ENCODE measurements at places on chromosomes 2 and 18.
A peak's percentile ranks its signal among the peaks of the same experiment; 100 is the strongest.

DNA sequence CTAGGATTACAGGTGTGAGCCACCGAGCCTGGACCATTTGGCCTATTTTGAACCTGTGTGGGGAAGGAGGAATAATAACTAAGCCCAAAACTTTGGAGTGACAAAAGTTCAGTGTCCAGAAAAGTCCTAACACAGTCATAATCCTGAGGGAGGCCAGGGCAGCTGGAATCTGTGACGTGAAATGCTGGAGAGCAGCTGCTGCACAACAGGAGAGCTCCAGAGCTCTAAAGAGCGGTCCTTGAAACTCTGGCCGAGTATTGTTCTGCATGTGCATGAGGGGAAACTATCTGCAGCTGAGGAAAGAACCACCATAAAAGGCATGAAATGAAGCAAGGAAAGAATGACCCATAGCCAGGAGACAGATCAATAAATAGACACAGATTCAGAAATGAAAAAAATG, 27.8 kb downstream of the HADHA start:
- no peak for DNase-seq

GRCh38 chr2:231212329-231212845, 14.0 kb downstream of the ARMC9 start:
- no peak for DNase-seq

GRCh38 chr2:177036747-177037146, 175.8 kb upstream of the HNRNPA3 start:
- DNase-seq, result no peak

GRCh38 chr2:109175350-109175678, 46.3 kb downstream of the SH3RF3 start:
- no peak for DNase-seq

GRCh38 chr2:155062922-155063258, 364.4 kb downstream of the KCNJ3 start:
- no peak for DNase-seq

- DNase-seq, result no peak
These were observed 55.9 kb downstream of the TTC21B start for GRCh38 chr2:165897726-165898125.

- DNase-seq, result no peak
These were observed 500.6 kb downstream of the XIRP2 start for GRCh38 chr2:167388901-167389300.

- no peak for DNase-seq
These were observed 5.8 kb upstream of the GPD2 start for GRCh38 chr2:156430236-156430979.

GRCh38 chr18:63869374-63869773, 18.1 kb upstream of the SERPINB2 start:
- DNase-seq, result no peak

- DNase-seq, result no peak
These were observed 131.5 kb downstream of the ZNF532 start for GRCh38 chr18:58996131-58996641.

DNA sequence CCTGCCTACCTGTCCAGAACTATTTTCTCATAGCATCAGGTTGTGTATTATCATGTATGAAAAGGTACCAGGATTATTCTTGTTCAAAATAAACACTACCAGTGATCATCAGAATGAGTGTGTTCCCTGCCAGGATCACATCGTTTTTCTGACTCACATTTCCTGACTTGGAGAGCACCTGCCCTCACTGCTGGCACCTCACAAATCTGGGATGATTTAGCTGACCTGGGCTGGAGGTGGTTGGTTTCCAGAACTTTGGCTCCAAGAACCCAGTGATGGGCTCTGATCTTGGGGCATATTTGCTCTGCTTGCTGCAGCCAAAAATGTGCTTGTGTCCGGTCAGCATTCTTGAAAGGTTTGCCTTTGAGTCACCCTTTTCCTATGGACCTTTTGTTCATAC, 836.3 kb upstream of the ACVR2A start:
- no peak for DNase-seq

GRCh38 chr2:152335016-152335725, at the start of gene FMNL2:
Gene FMNL2, plus strand, starts transcription at chr2:152335174.
- peak; percentile 23 for DNase-seq

- DNase-seq, result no peak
These were observed 53.9 kb upstream of the EPC2 start for GRCh38 chr2:148590612-148591011.

- no peak for DNase-seq
These were observed 42.8 kb downstream of the METTL8 start for GRCh38 chr2:171390941-171391516.

DNA sequence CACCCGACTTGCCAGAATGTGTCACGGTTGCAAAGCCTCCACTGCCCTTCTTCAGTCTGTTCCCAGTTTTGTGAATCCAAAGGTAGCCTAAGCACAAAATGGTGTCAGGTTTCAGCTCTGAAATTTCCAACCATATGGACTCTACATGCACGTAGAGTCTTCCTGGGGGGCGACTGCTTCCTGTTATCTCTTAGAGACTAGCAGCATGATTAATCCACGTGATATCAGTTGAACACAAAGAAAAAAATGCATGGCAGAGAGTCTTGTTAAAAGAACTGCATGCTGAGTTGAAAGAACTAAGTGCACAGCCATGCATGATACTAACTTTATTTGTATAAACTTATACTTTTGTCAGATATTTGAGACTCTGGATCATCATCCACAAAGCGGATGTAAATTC, 404.4 kb downstream of the SOCS6 start:
- DNase-seq, result no peak

DNA sequence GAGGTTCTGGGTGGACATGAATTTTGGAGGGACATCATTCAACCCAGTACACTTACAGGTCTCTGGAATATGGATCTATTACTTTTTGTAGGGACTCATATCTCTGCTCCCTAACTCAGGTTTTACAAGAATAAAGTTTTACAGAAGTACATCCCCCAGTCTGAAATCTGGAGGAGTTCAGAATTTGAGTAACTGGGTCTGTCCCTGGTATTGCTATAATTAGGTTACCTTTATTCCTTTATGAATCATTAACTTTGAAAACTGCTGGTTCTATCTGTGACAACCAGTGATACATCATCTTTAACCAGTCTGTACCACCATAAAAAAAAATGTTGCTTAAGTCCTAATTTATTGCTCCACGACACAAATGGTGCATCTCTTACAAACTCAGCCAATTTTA, 59.9 kb downstream of the INSIG2 start:
- DNase-seq, result no peak

GRCh38 chr2:144939590-144939989, 419.7 kb upstream of the ZEB2 start:
- no peak for DNase-seq

GRCh38 chr2:111201214-111201613, 80.5 kb downstream of the BCL2L11 start:
- no peak for DNase-seq

- DNase-seq, result no peak
These were observed 83.9 kb downstream of the SH3YL1 start for GRCh38 chr2:179886-180285.

DNA sequence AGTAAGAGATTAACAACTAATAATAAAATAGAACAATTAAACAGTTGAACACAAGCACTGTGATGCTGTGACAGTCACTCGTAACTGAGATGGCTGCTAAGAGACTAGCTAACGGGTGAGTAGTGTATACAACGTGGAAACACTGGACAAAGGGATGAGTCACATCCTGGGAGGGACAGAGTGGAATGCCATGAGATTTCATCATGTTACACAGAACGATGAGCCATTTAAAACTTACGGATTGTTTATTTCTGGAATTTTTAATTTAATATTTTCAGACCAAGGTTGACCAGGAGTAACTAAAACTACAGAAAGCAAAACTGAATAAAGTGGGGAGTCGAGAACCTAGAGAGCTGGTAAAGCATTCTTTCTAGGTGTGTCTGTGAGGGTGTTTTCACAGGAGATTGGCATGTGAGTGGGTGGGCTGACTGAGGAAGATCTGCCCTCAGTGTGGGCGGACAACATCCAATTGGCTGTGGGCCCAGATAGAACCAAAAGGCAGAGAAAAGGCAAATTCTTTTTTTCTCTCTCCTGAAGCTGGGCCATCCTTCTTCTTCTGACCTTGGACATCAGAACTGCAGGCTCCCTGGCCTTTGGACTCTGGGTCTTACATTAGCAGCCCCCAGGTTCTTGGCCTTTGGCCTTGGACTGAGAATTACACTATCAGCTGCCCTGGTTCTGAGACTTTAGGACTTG, 14.6 kb downstream of the TMSB10 start:
- DNase-seq, result peak; percentile 21

GRCh38 chr2:58540681-58541080, 299.6 kb upstream of the FANCL start:
- no peak for DNase-seq

- no peak for DNase-seq
These were observed 40.6 kb downstream of the CAPN13 start for GRCh38 chr2:30766666-30767065.

DNA sequence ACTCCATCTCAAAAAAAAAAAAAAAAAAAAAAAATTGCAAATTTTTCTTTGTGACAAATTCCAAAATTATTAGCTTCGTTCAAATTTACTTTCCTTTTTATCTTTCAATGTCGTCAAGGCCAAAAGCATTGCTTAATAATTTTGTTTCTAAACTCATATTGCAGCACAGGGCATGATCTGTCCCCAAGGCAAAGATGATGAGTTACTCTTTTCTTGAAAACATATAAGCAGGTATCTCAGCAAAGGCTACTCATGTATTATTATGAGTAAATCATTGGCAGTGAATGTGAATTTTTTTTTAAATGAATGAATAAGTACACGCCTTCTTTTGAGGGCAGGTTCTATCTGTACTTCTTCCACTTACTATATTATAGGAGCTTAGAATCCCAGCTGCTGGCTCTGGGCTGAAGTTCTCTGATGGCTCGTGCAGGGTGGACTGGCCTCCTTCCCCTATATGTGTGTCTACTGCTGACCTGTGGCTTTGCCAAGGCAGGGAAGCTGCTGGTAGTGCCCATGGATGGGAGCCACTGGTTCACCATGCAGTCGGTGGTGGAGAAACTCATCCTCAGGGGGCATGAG, at the start of gene UGT1A7:
UGT1A7 (plus strand) TSS at position 381 of the 579 bp plus-strand sequence; CDS start at position 418, 37 bp downstream.
- DNase-seq, result no peak

DNA sequence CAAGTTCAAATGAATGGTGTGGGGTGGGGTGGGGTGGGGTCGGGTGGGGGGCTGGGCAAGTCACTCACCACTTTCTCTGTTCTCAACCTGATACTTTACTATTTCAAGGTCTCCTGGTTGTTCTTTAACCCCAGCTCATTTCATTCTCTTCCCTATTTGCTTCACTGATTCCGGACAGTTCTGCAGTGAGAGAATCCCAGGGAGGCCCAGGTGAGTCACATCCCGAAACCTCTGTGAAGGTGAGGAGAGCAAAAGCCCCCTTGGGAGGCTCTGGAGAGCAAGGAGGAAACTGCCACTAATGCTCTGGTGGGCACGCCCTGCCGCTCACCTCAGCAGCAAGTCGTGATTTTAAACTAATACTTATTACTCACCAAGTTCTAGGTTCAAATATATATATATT, 8.9 kb downstream of the EDAR start:
- no peak for DNase-seq

- DNase-seq, result no peak
These were observed 159.6 kb downstream of the NCKAP5 start for GRCh38 chr2:133408671-133409070.

- no peak for DNase-seq
These were observed 231.4 kb downstream of the SEPTIN10 start for GRCh38 chr2:109382226-109382895.

DNA sequence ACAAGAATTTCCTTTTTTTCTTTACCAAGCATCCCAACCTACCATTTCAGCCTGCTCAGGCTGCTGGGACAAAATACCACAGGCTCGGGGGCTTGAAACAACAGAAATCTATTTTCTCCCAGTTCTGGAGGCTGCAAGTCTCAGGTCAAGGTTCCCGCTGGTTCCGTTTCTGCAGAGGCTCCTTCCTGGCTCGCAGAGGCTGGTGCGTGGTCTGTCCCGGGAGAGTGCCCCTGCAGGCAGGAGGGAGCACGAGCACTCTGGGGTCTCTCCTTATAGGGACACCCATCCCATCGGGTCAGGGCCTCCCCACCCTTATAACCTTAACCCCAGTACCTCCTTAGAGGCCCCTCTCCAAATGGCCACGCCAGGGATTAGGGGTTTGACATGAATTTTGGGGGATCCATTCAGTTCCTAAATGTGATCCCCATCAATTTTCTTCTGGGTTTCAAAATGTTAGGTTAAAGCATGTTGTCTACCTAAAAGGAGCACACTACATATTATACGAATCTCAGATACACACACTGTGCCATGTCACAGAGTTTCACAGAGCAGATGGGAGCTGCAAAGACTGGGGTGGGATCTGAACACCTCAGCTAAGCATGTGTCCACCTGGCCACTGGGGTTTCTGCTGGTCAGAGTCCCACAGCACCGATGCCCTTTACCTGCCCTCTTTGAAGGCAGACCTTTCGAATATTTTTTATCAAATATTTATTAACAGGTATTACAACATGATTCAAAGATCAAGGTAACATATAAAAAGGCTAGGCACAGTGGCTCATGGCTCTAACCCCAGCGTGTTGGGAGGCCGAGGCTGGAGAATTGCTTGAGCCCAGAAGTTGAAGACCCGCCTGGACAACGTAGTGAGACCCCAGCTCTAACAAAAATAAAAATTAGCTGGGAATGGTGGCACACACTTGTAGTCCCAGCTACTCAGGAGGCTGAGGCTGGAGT, 17.6 kb upstream of the ADI1 start:
- no peak for DNase-seq

- no peak for DNase-seq
These were observed 66.6 kb upstream of the ID2 start for GRCh38 chr2:8615252-8615575.

DNA sequence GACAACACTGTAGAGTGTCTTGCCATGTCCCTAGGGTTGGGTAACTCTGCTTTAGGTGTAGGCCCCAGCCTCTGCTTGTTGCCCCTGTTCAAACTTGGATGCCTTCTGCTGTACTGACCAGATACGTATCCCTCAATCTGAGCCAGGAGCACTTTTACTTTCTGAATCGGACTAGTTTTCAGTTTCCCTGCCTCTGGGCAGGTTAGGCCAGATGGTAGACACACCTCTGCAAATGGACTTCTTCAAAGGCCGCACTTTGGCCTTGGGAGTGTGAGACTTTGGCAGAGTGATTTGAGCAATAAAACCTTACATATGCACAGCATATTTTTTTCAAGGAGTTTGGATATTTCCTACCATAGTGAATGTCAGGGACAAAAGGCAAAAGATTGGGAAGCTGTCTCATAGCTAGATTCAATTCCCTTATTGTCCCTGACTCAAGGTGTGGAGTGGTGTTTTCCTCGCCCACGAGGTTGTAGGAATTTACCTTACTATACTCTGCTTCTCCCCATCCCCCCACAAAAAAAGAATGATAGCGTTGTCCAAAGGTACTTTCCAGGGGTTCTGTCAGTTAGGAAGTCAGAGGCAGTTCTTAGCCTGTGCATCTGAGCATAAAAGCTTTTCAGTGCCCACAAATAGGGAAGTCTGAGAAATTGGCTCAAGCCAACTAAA, 15.3 kb upstream of the PARD3B start:
- DNase-seq, result no peak

- no peak for DNase-seq
These were observed 1.5 kb upstream of the DGUOK start for GRCh38 chr2:73925033-73925704.

DNA sequence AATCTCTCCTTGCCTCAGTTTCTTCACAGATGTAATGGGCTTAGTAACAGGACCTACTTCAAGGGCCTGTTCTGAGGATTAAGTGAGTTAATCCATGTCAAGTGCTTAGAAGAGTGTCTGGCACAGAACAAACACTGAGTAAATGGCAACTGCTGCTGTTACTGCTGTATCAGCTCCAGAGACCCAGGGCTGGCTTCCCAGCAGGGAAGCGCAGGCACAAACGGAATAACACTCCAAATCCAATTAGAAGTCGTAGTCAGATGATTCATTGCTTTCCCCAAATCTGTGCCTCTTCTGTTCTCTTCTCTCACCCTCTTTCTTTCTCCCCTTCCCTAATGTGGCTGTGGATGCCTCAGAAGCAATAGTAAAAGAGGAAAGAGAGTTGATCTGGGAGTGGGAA, 101.1 kb upstream of the FZD7 start:
- no peak for DNase-seq
